Dorsolateral prefrontal cortex (tissue), 122 donors: ENCODE measurements at places on chromosomes 7 and 10.

GRCh38 chr7:47826754-47827153 lies 121.5 kb downstream of the PKD1L1 start:
- no peak for DNase-seq

GRCh38 chr10:110275128-110275729 lies 29.5 kb downstream of the SMNDC1 start:
- no peak for DNase-seq

- DNase-seq, result no peak
Observed at GRCh38 chr10:130359711-130360110, 223.5 kb downstream of the GLRX3 start.

DNA sequence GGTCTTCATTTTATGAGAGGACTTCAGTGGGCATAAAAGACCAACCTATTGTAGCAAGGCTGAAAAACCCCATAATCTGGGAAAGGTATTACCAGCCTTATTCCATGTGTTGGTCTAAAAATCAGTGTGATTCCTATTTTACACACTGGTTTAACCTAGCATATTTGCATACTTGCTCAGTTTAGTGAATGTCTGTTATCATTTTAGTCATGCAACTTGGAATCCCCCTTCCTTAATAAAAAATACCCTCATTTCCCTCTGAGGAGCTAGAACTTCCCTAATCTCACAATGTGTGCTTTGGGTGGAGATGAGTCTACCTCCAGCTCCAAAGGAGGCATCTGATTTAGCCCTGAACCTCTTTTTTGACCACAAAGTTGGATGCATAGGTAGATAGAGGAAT lies 312.8 kb upstream of the SORCS1 start:
- no peak for DNase-seq

DNA sequence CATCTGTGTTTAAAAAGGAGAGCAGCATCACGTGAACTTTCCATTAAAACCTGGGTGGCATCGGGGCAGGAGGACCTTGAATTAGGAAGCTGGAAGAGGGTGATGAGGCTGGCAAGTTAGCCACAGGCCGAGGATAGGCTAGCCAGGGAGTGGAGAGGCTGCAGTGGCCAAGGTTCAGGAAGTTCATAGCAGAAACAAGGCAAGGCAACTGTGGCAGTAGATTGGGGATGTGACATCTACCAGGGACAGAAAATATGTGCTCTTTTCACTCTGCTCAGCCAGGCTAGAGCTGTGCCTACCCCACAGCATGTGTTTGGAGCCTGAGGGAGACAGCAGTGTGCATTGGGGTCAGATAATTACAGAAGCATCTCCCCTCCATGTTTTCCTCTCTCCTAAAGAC lies 2.2 kb upstream of the INPP5F start:
- DNase-seq, result no peak
